ENCODE measurements at places on chromosomes 4 and X.

- no peak for DNase-seq
Observed at GRCh38 chr4:148692242-148692641, 250.0 kb upstream of the NR3C2 start.

DNA sequence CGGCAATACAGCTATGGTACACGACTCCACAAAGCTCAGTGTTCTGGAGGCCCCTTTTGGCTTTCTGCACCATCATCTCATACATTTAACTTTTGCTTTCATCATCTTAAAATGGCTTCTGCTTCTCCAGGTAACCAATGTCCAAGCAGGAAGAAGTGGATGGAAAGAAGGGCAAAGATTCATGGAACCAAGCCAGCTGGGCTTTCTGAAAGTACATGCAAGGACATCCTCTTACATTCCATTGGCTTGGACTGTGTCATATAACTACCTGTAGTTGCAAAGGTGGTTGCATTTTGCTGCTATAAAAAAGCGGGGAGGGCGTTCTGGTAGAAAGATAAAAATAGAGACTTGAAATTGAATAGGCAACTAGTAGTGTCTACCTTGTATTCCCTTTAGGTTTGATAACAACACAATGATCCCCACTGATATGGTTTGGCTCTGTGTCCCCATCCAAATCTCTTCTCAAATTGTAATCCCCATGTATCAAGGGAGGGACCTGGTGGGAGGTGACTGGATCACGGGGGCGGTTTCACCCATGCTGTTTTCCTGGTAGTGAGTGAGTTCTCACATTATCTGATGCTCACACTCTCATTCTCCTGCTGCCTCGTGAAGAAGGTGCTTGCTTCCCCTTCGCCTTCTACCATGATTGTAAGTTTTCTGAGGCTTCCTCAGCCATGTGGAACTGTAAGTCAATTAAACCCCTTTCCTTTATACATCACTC is 6.7 kb upstream of the FHIP1A start:
- no peak for DNase-seq

DNA sequence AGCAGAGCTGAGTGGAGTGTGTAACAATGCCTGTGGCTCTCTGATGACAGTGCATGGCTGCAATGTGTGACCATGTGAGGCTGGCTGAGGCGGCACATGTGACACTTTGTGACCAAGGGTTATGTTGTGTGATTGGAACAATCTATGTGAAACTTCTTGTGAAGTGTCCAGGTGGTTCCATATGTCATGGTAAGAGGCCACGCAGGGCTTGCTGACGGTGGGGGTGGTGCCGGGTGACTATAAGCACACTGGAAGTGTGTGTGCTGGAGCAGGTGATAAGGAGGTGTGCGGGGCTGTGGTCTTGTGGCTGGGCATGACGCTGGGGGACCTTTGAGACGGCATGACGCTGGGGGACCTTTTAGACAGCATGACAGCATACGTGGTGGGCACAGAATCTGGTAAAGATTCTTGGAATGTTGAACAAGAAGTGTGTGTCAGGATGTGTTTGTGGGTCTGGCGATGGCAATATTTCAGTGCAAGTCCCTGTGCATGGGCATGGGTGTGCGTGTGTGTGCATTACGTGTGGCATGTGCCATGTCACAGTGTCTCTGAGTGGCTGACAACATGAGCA is 7.4 kb upstream of the HDAC6 start:
- no peak for DNase-seq

GRCh38 chr4:105780176-105780575 is 71.6 kb downstream of the GSTCD start:
- no peak for DNase-seq

DNA sequence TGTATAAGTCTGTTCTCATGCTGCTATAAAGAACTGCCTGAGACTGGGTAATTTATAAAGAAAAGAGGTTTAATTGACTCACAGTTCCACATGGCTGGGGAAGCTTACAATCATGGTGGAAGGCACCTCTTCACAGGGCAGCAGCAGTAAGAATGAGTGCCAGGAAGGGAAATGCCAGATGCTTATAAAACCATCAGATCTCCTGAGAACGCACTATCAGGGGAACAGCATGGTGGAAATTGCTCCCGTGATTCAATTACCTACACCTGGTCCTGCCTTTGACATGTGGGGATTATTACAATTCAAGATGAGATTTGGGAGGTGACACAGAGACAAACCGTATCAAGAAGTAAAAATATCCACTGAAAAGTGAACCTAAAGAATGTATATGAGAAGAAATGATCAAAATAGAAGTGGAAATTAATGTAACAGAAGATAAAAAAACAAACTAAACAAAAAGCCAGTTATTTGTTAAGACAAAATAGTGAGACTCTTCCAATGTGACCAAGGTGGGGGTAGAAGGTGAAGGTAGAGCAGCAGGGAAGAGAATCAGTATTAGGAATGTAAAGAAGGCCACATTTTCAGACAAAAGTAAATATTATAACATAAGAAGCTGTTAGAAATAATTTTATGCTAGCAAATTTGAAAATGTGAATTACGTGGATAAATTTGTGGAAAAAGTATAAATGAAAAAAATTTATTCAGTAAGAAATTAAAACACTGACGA is 372.9 kb downstream of the NKX6-1 start:
- DNase-seq: no peak

DNA sequence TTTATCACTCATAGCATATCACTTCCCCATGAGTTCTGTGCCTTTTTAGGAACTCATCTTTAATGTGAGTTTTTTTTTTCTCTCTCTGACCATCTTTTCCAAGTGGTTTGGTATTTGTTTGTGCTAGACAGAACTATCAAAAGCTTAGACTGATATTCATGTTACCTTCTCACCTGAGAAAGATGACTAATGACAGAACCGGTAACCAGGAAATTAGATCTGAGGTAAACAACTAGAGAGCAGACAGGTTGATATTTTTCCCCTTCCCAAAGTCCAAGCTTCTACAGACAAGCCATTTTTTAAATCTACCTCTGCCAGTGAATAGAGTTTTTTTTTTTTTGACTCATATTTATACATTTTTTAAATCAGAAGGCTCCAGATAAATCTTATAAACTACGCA is 17.0 kb upstream of the SRD5A3 start:
- DNase-seq: no peak

GRCh38 chr4:7807351-7807921 is 132.2 kb downstream of the AFAP1 start:
- no peak for DNase-seq

GRCh38 chr4:149572716-149573115 is 242.9 kb downstream of the IQCM start:
- no peak for DNase-seq

DNA sequence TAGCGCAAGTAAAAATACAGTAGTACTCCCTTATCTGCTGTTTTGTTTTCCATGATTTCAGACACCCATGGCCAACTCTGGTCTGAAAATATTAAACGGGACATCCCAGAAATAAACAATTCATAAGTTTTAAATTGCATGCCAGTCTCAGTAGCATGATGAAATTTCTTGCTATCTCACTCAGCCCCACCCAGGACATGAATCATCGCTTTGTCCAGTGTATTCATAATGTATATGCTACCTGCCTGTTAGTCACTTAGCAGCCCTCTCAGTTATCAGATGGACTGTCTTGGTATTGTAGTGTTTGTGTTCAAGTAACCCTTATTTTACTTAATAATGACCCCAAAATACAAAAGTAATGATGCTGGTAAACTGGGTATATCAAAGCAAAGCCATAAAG is 158.2 kb upstream of the DDIT4L start:
- no peak for DNase-seq

DNA sequence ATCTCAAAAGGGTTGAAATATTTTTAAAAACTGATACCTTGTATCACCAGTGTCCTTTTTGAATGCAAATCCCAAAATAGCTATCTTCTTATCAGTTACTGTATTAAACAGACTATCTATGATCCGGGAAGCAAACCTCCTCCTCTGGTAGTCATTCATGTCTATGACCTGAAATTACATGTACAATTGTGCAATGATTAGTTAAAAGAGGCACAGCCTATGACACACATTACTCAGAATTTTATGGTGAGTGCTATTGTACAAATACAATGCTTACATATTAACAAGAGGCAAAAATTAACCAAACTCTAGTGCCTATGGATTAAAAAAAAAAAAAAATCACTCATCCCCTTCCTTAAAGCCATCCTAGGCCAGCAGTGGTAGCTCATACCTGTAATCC is 21.7 kb downstream of the UGDH start:
- no peak for DNase-seq

DNA sequence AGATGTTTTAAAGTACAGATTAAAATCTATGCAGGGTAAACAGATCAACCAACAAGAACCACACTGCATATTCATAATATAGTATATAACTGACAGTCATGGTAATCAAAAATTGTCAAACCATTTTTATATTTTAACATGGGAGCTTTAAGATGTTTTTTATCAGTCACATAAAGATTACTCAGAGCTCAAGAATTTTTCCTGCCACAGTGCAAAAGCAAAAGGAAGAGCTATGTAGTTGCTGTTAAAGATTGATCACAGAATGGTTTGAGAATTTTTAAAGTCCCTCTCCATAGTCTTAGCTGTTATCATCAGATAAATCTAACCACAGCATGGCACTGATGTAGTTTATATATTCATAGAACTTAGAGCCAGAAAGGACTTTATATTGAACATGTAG is 8.5 kb downstream of the RAB9B start:
- no peak for DNase-seq

DNA sequence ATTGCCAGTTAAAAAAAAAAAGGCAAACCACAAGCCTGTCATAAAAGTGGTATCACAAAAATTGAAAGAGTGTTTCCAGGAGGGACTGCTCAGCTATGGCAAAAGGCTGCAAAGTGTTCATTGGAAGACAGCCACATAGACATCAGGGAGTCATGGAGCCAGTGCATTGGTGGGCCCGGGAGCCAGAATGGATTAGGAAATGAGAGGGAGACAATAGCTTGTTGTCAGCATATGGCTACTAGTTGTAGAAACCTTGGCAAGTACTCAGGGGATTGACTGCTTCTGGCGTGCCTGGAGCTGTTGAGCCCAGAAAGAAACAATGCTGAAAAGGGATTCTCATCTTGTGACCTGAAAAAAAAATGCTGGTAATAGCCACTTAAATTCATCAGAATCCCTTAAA is 5.0 kb downstream of the GAR1 start:
- DNase-seq: no peak

DNA sequence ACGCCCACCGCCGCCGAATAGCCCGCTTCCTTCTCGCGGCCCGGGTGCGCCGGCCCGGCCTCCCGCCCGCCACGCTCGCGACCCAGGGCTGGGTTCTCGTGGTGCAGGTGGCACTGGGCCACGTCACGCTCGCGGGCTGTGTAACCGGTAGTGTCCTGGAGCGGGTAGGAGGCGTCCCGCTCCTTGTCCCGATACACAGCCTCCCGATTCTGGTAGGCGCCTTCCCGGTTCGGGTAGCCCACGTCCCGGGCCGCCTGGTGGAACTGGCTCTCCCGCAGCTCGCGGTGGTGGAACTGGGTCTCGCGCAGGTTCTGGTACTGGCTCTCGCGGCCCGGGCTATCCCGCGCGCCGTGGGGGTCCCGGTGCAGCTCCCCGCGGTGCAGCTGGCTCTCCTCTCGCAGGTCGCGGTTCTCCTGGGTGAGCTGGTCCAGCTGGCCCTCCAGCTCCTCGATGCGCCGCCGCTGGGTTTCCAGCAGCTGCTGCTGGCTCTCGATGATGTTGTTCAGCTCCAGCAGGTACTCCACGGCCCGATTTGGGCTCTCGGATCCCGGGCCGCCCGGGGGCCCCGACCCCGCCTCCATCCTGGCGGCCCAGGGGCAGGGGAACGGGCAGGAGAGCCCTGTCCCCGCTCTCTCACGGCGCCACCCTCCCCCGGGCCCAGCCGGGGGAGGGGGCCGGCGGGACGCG is 39.3 kb upstream of the IQSEC2 start:
- DNase-seq: no peak

DNA sequence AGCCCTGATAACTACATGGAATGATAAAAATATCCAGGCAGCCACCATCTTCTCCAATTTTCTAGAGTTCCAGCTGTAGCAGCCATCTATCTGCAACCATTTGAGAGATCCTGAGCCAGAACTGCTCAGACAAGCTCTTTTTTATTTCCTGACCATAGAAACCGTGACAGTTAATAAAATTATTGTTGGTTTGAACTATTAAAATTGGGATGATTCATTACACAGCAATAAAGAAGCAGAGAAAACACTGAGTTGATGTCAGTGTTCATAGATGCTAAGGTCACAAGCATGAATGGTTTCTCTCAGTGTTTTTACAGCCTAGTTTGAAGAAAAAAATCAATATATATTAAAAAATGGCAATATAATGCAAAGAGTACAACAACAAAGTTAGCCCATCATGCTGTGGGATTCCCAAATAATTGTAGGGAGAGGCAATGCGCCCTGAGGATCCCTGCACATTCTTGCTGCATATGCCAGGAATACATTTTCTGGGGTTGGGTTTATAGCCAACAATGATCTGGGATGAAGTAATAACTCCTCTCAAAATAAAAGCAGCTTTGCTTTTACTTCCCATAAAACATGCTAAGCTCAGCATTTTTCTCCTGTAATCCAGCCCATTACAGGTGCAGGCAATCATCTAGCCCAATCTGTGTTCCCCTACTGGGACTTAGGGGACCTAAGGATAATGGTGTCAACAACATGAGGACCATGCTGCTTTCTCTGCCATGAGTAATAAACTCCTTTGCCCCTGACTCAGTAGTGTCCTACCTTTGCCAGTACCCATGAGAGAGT is 84.0 kb downstream of the PABPC4L start:
- no peak for DNase-seq

DNA sequence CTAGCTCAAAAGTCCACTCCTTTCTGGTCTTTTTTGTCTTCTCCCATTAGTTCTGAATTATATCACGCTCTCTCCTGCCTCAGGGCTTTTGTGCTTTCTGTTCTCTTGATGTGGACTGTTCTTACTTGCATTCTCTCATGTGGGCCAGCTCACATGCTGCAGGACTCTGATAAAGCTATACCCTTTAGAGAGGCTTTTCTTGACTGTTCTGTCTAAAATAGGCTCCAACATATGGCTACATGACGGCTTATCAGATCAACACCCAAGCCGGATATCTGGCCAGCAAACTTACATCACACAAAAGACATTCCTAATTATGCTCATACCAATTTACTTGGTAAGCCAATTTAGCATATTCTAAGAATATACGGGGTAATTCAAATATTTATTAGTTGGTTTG is 1494.5 kb downstream of the TECRL start:
- no peak for DNase-seq

DNA sequence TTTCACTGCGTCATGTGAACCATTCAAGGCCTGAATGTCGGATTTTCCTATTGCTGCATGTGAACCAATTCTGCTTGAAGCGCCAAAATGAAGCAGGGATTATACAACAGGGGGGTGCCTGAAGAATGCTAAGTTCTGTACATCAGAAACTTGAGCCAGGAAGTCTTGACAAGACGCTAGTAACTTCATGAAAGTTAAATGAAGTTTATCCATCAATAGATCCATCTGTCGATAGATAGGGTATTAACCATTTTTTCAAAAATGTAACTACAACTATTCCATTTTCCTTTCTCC is 590 bp upstream of the NAF1 start:
- no peak for DNase-seq
